Stimulated activated CD8-positive, alpha-beta memory T cell treated with anti-CD3 and anti-CD28 coated beads, Interleukin-15, amount 100 ng/mL, for 24 hours (primary cell): ENCODE measurements at places on chromosomes 4 and X.

DNA sequence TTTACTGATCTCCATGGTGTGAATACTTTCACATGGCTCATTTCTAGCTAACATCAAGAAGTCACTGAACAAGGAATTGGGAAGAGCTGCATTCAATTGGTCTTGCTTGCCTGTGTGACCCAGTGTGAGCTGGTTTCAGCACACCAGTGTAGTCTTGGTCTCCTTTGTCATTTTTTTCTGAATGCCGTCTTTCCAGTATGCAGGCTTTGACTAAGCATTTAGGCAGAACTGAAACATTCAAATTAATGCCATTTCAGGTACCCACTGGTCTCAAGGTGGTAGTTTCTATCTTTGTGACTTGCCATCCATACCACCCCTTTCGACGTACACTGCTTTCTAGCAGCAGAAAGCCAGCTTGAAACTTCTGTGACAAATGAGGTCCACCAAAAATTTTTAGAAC, 550.5 kb upstream of the BOD1L1 start:
- no peak for DNase-seq

DNA sequence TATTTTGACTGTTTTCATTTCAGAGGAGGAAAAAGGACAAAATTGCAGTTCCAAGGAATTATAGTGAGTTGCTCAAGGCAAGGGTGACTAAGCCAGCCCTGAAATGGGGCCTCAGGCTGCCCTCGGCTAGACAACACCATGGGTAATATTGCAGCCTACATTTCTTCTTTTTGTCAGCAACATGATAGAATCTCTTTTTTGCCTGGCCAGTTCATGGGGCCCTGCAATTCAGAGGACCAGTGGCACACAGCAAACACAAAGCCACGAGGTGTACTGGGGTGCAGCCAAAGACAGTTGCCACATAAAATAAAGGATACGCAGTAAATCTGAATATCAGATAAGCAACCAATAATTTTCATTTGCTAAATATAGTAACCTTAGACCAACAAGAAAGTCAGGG, 41.8 kb downstream of the RBM47 start:
- no peak for DNase-seq

- no peak for DNase-seq
These were observed 131.8 kb downstream of the SPOCK3 start for GRCh38 chr4:167102475-167102874.

- no peak for DNase-seq
These were observed 293.2 kb downstream of the UNC5C start for GRCh38 chr4:95255396-95256107.

GRCh38 chrX:73922856-73923455, 360.0 kb downstream of the CHIC1 start:
- no peak for DNase-seq

DNA sequence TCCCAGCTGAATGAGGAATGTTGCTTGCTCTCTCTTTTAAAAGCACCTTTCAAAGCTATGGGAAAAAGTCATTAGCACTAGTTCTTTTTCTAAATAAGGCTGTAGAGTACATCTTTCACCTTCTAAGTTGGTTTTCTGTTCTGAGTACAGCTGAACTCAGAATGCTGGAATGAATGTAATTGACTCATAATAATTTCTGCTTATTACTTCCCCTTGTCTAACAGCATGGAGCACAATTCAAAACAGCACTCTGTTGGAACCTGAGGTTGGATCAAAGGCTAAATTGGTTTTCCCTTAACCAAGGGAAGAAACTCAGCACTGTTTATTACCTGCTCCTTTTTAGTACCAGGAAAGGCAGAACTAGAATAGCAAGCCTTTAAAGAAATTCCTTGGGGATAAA, 33.5 kb upstream of the CYP2U1 start:
- no peak for DNase-seq

GRCh38 chrX:20067709-20068561, 48.8 kb downstream of the MAP7D2 start:
- DNase-seq, result no peak

- DNase-seq, result peak; percentile 26
These were observed 242.7 kb downstream of the BCOR start for GRCh38 chrX:39854772-39855747.

- DNase-seq, result no peak
These were observed 267.0 kb downstream of the FRMPD4 start for GRCh38 chrX:12405306-12405705.

GRCh38 chrX:142299406-142299805, 94.3 kb upstream of the MAGEC2 start:
- DNase-seq, result no peak

- no peak for DNase-seq
These were observed 5.8 kb downstream of the NKX6-1 start for GRCh38 chr4:84493092-84493850.

- no peak for DNase-seq
These were observed 220.6 kb downstream of the PPP4R3C start for GRCh38 chrX:27242581-27242980.

GRCh38 chr4:5700459-5700858, 7.9 kb downstream of the EVC2 start:
- DNase-seq, result no peak

DNA sequence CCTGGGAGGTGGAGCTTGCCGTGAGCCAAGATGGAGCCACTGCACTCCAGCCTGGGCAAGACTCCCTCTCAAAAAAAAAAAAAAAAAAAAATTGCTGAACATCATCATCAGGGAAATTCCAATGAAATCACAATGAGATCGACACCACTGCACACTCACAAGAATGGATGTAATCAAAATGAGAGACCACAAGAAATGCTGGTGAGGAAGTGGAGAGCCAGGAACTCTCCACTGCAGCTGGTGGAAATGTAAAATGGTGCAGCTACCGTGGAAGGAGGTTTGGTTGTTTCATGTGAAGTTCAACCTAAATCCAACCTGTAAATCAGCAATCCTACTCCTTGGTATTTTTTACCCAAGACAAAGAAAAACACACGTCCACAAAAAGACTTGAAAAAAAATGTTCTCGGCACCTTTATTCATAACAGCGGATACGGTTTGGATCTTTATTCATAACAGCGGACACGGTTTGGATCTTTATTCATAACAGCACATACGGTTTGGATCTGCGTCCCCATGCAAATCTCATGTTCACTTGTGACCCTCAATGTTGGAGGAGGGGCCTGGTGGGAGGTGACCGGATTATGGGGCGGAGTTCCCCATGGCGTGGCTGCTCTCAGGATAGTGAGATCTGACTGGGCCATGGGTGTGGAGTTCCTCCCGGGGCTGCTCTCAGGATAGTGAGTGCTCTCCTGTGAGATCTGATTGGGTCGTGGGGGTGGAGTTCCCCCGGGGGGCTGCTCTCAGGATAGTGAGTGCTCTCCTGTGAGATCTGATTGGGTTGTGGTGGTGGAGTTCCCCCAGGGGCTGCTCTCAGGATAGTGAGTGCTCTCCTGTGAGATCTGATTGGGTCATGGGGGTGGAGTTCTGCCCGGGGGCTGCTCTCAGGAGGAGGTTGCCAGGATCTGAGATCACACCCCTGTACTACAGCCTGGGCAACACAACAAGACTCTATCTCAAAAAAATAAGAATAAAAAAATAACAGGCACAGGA, 7.7 kb downstream of the GAK start:
- DNase-seq, result no peak

DNA sequence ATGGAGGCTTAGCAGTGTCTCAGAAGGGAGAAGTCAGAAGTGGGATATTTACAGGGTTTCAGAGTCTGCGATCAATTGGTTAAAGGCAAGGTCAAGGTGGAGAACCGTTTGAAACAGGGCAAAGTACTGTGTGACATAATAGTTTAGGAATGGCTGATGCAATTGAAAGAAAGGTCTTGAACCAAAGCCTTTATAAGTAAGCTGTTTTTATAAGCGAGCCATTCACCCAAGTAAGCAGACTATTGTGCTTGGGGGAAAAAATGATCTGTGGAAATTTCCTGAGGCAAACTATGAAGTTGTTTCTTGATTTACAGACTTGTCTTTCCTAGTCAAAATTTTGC, 327.3 kb downstream of the CAMK2D start:
- DNase-seq, result no peak

DNA sequence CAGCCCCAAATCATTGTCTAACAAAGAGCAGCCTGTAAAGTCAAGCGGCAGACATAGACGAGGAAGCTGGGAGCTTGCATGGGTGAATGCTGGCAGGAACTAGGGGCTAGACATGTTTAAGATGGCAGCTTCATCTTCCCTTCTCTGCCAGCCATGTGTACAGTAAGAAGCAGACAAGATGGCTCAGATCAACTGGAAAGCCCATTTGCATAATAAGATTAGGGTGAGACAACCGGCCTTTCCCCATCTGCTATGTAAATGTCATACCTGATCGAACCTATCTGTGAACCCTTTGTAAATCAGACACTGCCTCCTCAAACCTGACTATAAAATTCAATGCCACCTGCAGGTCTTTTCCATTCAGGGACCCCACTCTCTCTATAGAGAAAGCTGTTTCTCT, 22.8 kb upstream of the HADH start:
- DNase-seq, result no peak

- no peak for DNase-seq
These were observed 16.2 kb downstream of the AWAT2 start for GRCh38 chrX:70033348-70034051.

DNA sequence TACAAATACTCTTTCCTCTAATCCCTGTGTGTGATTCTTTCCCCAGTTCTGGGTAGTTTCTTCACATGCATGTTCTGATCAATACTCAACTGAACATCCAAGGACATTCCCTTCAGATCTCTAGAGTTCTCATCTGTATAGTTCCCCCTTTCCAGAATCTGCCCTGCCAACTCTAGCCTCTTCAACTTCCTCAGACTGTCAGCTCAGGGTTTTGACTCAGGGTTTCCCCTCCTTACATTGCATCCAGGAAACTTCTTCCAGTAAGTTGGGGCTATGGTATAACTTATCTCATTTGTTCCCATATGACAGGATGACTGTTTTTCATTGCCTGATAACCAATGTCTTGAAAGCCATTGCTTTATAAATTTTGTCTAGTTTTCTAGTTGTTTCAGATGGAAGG, 14.2 kb upstream of the ANKRD17 start:
- DNase-seq, result no peak

DNA sequence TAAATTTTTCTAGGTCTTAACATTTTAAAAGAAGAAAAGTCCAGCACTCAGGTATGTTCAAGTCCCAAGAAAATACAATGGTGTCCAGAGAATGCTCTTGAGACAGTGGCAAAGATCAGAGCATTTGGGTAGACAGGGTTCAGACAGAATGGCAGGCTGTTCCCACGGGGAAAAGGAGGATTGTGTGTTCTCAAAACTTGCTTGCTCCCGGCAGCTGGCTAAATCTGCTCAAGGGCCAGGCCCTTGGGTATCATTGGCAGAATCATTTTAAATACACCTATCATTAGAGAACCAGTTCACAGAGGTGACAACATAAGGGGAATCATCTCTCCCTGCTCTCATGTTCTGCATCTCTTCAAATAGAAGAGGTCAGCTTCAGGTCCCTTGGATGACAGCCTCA, 456.3 kb downstream of the DTHD1 start:
- DNase-seq, result no peak

DNA sequence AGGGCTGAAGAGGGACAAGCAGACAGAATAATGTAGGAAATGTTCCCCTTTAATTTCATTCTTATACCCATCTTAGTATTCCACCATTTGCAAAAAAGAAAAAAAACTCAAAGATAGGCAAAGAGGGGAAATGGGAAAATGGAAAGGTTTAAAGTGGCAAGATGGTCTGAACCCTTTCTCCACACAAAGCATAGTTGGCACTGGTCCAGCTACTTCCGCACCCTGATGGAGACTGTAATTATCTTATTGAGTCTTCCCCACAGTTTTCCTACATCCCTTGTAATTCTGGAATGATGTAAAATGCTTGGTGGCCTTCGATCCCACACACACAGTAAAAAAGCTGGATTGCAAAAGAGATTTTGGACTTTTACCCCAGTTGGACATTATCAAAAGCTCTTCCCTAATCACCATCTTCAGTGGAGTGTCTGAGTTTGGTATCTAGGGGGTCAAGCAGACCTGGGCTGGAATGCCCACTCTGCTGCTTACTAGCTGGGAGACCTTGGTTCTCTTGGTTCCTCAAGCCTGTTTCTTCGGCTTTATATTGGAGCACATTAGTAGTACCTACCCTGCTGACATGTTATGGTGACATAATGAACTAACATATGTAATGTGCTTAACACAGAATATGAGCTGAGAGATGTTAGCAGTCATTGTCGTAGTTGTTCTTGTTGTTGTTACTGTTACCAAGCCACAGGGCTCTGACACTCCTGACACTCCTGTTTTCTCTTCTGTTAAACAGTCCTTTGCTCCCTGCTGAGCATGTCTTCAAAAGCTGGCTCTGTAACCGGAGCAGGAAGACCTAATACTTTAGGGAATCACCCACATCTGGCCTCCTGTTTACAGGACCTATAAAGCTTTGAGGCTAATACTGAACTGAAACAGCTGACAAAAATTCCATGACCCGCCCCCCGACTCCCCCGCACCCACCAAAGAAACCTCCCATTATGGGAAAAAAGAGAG, 4.7 kb downstream of the SRPX2 start:
- DNase-seq, result no peak

DNA sequence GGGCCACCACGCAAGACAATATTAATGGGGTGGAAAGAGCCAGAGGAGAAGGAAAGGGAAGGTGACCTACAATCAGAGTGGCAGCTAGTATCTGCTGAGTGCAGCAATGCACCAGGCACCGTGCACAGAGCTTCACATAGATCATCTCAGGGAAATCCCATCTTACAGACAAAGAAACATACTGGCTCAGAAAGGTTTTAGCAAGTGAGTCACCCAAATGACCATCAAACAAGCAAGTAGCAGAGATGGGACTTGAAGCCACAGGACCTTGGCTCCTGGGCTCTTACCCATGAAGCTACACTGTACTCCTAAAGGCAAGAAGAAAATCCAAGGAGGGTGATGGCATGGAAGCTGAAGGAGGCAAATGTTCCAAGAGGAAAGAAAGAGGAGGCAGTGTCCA, 6.8 kb downstream of the ANXA5 start:
- DNase-seq, result no peak

GRCh38 chr4:153790500-153790865, 1.6 kb upstream of the SFRP2 start:
- no peak for DNase-seq

GRCh38 chr4:175542786-175543185, 269.3 kb downstream of the GPM6A start:
- no peak for DNase-seq

- no peak for DNase-seq
These were observed 4.7 kb downstream of the THAP9 start for GRCh38 chr4:82905205-82905604.

DNA sequence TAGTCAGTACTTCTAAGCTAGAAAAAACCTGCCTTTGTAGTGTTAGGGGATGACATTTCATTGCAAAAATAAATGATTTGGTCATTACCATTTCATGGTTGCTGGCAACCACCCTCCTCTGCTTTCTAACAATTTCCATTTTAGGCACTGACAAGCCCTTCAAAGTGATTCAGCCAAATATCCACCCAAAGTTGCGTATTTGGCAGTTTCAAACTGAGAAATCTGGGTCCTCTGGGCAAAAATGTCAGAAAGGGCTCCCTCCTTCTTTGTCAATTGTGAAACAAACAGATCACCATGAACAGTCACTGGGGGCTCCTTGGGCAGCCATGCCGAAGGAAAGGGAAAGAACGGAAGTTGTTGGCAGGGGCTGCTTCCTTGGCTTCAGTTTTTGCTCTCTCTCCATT, 33.0 kb downstream of the PLAC1 start:
- DNase-seq, result no peak

- DNase-seq, result peak; percentile 6
These were observed 487 bp downstream of the TBCK start for GRCh38 chr4:106315476-106315967.

- DNase-seq, result peak; percentile 9
These were observed 698 bp downstream of the AFF1 start for GRCh38 chr4:86935566-86935852.
